ENCODE measurements at places on chromosomes 7 and 10.
A peak's percentile ranks its signal among the peaks of the same experiment; 100 is the strongest.

DNA sequence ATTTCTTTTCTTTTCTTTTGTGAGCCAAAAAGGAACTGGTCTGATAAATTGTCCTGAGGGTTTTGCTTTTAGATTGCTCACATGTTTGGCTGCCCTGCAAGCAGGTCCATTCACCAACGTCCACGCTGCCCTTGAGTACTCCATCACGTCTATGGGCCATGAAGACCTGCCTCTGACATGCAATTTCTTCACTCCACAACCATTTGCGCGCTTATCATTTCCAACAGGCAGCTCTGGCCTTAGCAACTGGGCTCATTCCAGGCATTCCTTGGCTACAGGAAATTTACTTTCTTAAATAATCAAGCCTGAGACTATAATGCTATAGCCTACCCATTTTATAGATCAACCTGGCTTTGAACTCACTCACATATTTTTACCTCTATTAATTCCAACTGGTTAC is 408.3 kb upstream of the C7orf33 start:
- no peak for DNase-seq

GRCh38 chr7:143408686-143409561 is at the start of gene EPHA1:
EPHA1 (minus strand) TSS chr7:143408856; CDS start chr7:143408805, 51 bp downstream.
- peak; percentile 88 for DNase-seq

DNA sequence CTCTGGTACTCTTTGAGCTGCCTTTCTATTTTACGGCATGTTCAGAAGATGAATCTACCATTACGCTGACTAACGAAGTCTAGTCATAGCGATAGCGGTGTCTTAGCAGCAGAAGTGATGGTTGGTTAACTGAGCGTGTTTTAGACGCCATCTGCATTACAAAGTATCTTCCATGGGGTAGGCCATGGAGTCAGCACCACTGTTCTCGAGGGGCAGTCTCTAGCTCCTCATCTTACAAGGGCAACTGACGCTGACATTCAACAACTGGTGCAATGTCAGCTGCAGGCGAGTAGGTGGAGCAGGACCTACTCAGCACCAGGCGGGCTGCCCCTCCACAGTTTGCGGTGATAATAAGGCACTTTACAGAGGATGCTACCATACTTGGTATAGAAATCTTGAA is 88.7 kb downstream of the ADARB2 start:
- DNase-seq: no peak

DNA sequence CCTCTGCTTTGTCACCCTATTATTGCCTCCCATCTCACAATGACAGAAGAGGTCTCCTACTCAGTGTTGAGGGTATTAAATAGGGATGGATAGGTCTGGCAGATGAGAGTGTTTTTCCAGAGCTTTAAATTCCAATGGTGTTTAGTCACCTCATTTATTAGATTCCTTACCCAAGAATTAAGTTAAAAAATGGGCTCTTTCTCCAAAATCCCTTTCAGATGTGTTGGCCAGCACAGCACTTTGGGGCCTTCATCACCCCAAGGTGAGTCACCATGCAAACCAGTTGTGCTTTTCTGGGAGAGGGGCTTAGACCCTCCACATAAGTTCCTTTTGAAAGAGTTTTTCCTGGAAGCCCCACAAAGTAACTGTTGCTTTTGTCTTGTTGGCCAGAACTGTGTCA is 78.4 kb downstream of the CYP26A1 start:
- DNase-seq: no peak

DNA sequence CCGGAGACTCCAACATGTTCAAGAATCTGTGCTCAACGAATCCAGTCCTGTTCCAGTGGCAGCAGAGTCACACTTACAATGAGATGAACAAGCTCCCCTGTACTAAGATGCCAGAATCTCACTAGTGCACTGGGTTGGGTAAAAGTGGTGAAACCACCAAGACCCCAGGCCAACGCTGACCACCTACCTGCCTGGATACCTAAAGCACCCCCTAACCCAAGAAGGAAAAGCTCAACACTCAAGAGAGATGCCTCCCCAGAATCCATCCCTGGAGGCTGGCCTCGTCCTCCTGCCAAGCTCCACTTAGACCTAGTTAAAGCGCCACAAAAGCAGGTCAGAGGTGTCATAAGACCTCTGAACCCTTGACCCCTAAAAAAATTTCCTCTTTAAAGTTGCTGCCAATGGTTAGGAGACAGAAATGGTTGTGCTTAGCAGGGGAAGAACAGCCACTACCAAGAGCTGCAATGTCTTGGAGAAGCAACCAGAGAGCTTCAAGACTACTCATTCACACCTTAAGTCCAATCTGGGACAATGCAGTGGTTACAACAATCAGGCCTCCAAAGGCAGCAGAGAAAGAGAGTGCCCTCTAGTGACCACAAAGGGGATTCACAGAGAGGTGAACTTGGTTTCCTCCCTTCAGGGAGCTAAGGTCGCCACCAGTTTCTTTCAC is 94.6 kb upstream of the MACROH2A2 start:
- DNase-seq: peak; percentile 15

GRCh38 chr10:112203328-112204076 is 19.9 kb upstream of the GPAM start:
- DNase-seq: no peak

DNA sequence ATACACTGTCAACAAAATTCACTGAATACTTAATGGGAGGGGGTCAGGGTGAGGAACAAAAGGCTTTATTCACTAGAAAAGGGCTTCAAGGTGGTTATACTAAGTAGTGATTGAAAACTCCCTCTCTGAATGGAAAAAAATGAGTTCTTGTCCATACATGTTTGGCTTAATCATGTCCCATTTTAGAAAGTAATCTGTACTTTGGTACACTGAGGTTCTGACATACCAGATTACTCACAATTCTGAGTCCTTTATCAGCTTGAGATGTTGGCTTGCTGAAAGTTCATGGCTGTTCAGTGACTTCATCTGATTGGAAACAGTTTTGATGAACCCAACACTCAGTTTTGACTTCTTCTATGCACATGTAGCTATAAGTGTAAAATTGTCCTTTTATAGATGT is 12.8 kb upstream of the NOBOX start:
- no peak for DNase-seq

DNA sequence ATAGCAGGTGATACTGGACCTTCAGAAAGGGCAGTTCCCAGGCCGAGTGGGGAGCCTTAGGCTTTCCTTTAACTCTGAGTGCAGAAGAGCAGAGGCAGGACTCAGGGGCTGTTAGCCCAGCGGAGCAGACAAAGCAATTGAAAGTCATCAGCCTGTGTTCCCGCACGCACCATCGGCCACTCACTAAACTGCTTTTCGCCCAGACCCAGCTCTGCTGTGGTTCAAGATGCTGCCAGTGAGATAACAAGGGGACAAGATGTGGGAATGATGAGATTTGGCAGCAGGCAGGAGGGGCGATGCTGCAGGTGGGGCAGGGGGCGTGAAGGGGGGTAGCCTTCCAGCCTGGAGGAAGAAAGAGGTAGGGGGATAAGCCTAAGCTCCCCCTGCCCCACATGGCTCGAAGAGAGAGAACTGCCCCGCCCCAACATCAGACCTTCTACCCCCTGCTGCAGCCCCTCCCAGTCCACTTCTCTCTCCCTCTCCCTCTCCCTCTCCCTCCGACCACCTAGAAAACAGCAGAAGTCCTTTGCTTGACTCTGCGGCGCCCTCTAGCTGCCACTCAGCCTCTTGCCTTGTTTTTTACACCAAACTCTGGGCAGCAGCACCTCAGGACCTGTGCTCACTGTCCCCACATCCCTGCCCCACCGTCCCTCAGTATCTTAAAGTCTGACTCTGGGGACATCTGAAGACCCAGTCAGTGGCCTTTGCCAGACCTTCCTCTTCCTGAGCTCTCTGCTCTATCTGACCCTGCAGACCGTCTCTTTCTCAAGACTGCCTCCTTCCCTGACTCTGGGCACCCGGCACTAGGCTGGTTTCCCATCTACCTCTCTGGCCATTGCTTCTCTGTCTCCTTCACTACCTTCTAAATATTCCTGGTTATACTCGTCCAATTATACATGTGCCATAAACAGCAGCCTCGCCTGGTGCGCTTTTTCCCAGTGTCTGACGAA is 110.5 kb downstream of the C10orf105 start:
- DNase-seq: no peak

- no peak for DNase-seq
Measured at GRCh38 chr7:152081088-152081487, 55.6 kb downstream of the GALNT11 start.

DNA sequence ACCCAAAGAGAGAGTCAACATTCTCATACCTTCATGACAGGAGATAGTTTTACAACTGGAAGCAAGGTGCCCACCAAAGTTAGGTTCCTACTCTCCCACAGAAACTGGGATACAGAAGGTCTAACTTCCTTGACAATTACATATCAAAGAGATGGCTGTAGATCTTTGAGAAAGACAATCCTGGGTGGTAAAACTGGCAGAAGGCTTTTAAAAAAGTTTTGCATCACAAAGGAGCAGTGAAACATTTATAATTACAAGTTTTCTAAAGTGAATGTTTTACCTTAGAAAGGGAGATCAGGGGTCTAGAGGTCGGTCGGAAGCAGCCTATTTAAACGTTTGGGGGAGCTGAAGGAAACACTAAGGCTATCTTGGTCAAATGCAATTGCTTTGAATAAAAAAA is 166.6 kb upstream of the STEAP1 start:
- no peak for DNase-seq

DNA sequence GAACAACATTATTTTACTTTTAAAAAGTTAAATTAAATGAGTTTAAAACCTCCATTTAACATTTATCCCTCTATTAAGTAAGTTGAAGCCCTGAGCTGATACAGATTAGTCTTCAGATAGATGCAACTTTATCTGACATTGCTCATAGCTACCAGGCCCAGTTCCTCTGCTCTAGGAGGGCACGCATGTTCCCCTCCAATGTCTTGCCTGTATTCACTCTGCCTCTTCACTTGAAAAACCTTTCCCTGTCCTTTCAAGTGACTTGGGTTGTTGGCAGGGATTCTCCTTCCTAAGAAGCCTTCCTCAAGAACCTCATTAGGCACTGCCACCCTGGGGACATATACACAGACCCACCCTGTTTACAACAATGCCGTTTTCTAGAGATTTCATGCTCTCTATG is 270.4 kb downstream of the RELN start:
- no peak for DNase-seq

DNA sequence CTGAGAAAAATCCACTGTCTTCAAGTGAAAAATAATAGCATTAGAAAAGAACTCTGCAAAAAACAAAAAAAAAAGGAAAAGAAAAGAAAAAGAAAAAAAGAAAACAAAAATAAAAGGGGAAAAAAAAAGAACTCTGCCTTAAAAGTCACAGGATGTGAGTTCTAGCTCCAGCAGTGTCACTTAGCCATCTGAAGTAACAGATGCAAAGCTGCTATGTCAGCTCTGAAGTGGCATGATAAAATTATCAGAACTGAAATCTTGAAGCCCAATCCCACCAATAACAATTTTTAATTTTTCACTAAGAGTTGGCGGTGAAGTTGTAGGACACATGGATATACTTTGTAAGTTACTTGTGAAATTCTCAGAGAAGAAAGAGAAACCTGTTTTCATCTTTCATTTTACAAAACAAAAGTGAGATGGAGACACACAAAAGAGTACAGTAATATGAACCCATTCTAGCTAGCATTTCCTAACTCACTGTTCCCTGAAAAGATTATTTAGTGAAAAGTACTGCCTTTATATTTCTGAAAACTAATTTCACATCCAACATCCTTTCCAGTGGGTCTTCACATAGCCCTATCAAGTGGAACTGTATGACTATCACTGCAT is 103.5 kb downstream of the ELAPOR2 start:
- DNase-seq: no peak

DNA sequence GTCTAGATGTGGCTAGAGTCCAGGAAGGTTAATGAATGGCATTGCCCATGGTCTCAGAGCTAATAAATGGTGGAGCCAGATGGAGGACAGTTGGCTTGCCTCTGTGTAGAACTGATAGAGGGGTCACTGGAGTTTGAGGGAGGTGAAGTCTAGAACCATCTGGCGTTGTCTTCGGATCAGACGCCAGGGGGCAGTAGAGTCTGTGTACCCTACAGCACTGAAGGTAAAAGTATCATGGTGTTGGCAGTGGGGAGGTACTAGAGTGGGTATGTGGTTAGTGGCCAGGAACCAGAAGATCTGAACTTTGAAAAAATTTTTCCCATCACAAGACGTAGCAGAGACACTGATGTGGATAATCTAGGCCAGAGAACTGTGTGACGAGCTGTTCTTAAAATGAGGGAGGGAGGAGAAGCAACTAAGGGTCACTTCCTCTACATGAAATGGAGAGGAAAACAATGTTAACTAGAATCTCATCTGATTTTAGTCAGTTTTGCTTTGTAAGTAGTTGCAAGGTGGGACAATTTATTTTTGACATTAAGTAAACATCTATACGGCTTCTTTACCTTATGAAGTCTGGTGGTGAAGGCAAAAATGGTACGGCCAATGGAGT is 227.9 kb upstream of the PRSS58 start:
- DNase-seq: no peak

DNA sequence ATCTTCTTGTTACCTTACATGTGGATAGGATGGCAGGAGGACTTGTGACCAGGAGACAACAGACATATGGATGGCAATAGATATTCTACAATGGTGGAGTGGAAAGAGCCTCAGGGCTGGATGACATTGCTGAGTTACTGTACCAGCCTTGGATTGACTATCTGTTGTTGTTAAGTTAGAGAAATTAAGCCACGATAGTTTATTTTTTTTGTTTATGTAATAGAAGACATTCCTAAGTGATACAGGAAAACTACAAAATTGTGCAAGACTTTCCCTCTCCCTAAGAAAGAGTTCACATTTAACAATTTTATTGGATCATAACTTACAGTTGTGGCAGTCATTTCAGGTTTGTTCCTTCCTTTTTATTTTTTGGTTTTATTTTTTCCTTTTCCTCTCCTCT is 230.7 kb upstream of the CACNA2D1 start:
- no peak for DNase-seq

GRCh38 chr7:149883452-149883861 is 9.7 kb downstream of the ATP6V0E2 start:
- peak; percentile 46 for DNase-seq

GRCh38 chr7:95686109-95686508 is 86.2 kb upstream of the DYNC1I1 start:
- peak; percentile 52 for DNase-seq

- DNase-seq: no peak
Measured at GRCh38 chr7:151274396-151274795, 25.9 kb upstream of the SMARCD3 start.

GRCh38 chr10:127921753-127922145 is 14.8 kb downstream of the PTPRE start:
- DNase-seq: no peak

DNA sequence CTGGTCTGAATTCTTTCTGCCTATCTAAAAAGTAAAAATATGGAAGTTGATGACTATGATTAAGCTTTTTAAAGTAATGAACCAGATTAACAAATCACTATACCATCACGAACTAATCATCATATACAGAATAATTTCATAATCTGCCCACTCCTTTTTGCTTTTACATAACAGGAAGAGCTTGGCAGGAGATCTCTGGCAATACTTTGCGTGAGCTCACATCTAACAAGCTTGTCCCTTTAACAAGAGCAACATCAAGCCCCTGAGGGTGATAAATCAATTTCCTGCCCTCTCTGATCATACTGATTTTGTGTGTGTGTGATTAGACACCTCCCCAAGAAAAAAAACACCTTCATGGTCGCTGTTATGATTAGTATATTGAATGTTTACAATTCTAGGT is 143.5 kb upstream of the ASAH2 start:
- DNase-seq: no peak

- no peak for DNase-seq
Measured at GRCh38 chr10:126910196-126910595, 5.0 kb downstream of the DOCK1 start.
